Cerebellar nuclear complex (tissue), 1 donor: ENCODE measurements at places on chromosomes 12 and 14.

DNA sequence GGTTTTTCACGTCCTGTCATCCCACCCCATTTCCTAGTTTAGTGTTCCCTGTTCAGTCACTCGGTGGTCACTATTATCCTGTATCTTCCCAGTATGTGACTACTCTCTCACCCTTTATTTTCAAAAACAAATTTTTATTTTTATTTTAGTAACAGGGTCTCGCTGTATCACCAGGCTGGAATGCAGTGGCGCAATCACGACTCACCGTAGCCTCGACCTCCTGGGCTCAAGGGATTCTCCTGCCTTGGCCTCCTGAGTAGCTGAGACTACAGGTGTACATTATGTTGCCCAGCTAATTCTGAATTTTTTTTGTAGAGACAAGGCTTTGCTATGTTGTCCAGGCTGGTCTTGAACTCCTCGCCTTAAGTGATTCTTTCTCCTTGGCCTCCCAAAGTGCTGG, 20.1 kb upstream of the PRICKLE1 start:
- DNase-seq = no peak

GRCh38 chr12:52004042-52004648, 2.6 kb upstream of the TAMALIN start:
- DNase-seq = no peak

GRCh38 chr14:99035712-99036610, 236.0 kb downstream of the BCL11B start:
- no peak for DNase-seq

- peak; percentile 27 for DNase-seq
These were observed 105.0 kb downstream of the PPP2R5E start for GRCh38 chr14:63438065-63438757.

DNA sequence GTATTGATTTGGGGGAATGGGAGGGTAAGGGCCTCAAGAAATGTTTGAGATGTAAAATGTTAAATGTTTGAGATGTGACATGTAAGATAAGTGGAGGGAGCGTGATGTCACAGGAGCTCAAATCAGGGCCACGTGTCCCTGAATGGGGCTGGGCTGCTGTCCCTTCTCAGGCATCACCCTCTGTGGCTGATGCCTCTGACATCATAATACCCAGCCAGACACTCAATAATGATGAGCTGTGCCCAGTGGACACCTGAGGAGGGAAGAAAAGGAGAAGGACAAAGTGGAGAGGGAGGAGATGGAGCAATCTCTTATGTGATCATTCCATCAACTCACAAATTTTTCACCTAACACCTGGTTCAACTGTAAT, 120.8 kb downstream of the SAMD4A start:
- no peak for DNase-seq

GRCh38 chr14:89807151-89807550, 147.4 kb downstream of the EFCAB11 start:
- DNase-seq = no peak

DNA sequence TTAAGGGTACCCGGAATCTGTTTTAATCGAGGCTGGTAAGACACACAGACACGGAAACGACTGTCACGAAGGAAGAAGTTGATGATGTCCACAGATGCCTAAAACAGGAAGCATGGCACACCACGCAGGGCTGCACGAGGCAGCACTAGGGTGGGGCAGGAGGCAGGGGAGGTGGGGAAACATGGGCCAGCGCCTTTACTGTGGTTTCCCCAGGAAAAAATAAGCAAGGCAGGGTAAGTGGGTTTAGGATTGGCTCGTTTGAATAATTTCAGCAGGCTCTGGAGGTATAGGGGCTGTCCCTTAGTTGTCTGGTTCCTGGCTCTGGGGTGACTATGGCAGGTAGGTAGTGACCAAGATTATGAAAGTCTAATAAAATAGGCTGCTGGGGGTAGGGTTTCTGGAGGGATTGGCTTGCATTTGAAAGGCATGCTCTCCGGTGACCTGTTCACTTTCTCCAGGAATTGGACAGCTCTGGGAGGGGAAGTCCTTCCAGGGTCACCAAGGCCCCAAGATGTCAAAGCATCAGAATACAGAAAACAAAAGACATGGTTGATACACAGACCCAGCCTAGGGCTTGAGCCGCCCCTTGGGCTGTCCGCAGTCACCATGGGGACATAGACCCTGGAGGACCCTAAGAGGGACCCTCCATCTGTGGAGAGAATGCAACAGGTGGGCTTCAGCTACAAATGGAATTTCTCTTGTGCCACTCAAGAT, 35.3 kb downstream of the MAP1LC3B2 start:
- DNase-seq = no peak

- no peak for DNase-seq
These were observed 1.1 kb upstream of the TRAF3 start for GRCh38 chr14:102775855-102776760.

GRCh38 chr12:15546102-15546701, 223.9 kb downstream of the PTPRO start:
- DNase-seq = no peak

DNA sequence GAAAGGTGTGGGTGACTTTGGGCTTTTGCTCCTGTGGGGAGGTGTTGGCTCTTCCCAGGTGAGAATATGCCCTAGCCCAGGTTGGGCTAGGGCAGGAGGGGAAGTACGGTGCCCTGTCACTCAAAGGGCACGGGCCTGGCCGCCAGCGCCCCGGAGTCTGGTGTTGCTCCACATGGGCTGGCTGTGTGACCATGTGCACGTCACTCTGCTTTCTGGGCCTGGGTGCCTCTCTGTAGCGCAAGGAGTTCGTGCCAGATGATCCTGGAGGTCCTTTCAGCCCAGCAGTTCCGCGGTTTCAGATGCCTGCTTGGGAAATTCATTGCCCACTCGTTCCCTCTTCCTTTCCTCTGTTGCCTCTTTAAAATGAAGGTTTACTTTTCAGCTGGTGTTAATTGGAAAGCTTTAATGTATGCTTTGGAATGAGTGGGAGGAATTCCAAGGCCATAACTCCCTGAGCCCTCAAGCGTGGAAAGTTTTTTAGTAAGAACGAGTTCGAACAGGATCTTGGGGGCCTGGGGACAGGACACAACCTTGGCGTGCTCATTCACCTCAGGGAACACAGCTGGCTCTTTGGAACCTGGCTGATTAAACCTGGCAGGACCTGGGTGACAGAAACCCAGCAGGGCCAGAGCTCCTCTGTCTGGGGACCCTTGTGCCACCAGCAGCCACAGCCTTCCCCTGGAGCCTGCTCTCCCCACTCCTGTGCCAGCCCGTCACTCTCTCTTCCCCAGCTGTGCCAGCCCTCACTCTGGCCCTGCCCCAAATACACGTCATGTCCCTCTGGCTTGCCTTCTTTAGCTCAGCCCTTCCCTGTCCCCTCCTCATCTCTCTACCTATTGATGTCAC, 42.8 kb downstream of the TSPAN9 start:
- no peak for DNase-seq

GRCh38 chr12:132675757-132676432, 11.2 kb downstream of the POLE start:
- DNase-seq = no peak

GRCh38 chr14:59199205-59199604, 10.7 kb downstream of the DAAM1 start:
- DNase-seq = no peak

DNA sequence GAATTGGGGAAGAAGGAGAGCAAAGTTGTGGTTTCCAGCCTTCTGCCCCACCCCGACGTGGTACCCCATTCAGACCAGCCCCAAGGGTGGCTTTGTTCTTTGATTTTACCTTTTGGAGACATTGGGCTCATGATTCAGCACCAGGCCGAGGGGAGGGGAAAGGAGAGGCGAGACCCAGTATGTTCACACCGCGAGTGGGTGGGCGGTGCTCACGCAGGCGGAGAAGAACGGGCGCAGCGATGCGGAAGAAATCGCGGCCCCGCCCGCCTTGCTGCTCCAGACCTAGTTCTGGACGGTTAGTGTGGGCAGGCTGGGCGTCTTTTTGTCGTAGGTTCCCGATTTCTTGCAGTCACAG, 963 bp downstream of the ATL1 start:
- DNase-seq = peak; percentile 34

- no peak for DNase-seq
These were observed 28.8 kb upstream of the HIGD1C start for GRCh38 chr12:50923361-50924130.

GRCh38 chr12:5817246-5817645, 127.8 kb downstream of the ANO2 start:
- DNase-seq = no peak

DNA sequence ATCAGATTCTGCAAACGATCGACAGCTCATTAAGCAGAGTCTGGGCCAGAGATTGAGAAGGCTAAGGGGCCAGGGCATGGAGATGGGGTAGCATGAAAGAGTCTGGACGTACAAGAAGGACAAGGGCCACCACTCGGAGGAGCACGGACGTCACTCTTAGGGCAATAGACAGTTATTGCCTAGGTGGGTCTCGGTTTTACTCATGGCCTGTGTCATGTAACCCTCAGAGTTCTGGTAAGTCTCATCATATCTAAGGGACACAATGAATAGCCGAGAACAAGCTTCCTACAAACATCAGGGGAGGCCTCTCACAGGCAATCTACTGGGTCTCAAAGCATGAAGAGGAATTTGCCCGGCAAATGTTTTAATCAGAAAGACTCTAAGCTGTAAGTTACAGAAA, 30.4 kb upstream of the ITPK1 start:
- no peak for DNase-seq

GRCh38 chr14:99698642-99699041, 14.5 kb downstream of the CYP46A1 start:
- no peak for DNase-seq

- DNase-seq = no peak
These were observed 5.4 kb upstream of the NR4A1 start for GRCh38 chr12:52045794-52046199.

- no peak for DNase-seq
These were observed 40.9 kb upstream of the CAPRIN2 start for GRCh38 chr12:30795410-30796312.

GRCh38 chr14:50388256-50388931, 8.3 kb downstream of the CDKL1 start:
- no peak for DNase-seq

GRCh38 chr14:31717294-31718085, 156.3 kb downstream of the NUBPL start:
- DNase-seq = no peak

- DNase-seq = no peak
These were observed 206.1 kb downstream of the PRKD1 start for GRCh38 chr14:29721586-29721985.

GRCh38 chr12:123388177-123388950, 4.4 kb downstream of the KMT5A start:
- no peak for DNase-seq

DNA sequence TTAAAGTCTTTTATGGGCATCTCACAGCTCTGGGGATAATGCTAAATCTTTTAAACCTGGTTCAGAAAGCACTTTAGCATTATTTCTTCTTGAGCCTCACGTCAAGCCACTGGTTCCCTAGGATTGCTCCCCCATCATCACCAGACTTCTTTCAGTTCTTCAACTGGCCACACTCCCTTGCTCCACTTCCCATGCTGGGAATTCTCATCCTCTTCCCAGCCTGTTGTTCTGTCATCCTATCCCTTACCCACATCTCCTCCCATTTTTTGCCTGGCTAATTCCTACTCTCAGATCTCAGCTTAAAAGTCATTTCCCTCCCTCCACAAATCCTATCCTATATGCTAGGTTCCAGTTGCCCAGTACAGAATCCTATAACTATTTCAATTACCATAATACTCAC, 14.4 kb downstream of the FERMT2 start:
- DNase-seq = no peak
